ENCODE measurements at places on chromosomes 16 and 17.

GRCh38 chr17:41904242-41904841 is 14.4 kb downstream of the ACLY start:
- no peak for DNase-seq

- DNase-seq, result no peak
Observed at GRCh38 chr16:17972460-17972943, 364.0 kb downstream of the NPIPA8 start.

DNA sequence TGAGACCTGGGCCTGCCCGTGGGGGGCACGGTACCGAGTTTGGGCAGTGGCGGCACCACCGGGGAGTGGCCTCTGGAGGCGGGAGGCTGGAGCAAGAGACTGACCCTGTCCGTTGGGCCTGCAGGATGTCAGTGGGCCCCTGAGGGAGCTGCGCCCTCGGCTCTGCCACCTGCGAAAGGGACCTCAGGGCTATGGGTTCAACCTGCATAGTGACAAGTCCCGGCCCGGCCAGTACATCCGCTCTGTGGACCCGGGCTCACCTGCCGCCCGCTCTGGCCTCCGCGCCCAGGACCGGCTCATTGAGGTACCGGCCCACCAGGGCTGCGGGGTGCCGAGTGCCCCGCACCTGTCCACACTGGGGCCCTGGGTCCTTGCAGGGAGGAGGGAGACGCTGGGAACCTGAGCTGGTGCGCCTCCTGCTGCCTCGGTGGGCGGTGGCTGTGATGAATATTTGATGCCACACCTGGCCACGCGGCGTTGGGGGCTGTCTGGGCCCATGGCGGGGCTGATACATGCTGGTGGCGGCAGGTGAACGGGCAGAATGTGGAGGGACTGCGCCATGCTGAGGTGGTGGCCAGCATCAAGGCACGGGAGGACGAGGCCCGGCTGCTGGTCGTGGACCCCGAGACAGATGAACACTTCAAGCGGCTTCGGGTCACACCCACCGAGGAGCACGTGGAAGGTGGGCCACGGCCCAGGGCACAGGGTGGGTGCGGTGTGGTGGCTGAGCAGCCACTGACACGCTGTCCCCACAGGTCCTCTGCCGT is 9.7 kb downstream of the NHERF2 start:
- no peak for DNase-seq

DNA sequence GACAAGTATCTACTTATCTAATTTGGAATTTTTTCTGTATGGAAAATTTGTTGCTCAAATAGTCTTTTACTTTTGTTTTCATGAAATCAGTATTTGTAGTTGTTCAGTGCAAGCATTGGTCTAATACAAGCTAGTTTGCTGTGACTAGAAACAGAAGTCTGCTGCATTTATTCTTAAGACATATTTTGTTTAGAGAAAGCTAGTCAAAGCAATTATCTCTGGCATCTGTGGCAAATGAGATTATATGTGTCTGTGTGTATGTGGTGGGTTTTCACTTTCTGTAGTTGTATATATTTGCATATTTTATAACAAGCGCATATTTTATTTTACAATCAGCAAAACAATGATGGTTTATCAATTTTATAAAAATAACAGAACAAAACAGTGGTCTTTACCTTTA is 96.0 kb upstream of the SIAH1 start:
- peak; percentile 16 for DNase-seq

DNA sequence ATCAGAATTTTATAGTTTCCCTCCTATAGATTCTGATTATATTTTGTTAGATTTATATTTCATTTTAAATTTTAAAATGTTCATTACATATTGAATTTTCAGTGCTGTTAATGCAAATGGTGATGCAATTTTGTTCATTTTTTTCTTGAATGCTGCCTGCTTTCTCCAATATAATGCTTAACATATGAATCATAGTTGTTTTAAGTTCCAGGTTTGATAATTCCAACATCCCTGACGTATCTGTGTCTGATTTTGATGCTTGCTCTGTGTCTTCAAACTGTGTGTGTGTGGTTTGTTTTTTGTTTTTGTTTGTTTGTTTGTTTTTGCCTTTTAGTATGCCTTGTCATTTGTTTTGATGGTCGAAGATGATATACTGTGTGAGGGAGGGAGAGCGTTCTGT is 134.7 kb upstream of the ELAC2 start:
- no peak for DNase-seq

- no peak for DNase-seq
Observed at GRCh38 chr17:44565866-44566443, 8.7 kb downstream of the FZD2 start.

DNA sequence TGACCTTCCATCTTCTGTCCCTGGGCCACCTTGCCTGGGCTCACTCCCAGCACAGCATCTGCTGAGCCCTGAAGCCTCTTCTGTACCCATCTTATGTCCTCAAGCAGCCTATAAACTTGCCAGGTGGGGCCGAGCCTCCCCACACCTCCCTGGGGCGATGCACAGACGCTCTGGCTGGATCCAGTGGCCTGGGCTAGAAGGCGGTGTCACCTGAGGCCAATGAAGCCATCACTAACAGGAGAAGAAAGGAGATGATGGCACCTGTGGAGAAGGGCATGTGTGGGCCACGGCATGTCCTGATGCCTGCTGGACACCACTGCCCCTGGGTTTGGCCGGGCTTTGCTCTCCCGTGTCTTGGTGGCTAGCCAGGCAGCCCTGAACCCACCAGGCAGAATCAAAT is 45.5 kb downstream of the PEMT start:
- DNase-seq, result no peak

GRCh38 chr16:1154291-1154886 is 1.5 kb downstream of the CACNA1H start:
- no peak for DNase-seq

DNA sequence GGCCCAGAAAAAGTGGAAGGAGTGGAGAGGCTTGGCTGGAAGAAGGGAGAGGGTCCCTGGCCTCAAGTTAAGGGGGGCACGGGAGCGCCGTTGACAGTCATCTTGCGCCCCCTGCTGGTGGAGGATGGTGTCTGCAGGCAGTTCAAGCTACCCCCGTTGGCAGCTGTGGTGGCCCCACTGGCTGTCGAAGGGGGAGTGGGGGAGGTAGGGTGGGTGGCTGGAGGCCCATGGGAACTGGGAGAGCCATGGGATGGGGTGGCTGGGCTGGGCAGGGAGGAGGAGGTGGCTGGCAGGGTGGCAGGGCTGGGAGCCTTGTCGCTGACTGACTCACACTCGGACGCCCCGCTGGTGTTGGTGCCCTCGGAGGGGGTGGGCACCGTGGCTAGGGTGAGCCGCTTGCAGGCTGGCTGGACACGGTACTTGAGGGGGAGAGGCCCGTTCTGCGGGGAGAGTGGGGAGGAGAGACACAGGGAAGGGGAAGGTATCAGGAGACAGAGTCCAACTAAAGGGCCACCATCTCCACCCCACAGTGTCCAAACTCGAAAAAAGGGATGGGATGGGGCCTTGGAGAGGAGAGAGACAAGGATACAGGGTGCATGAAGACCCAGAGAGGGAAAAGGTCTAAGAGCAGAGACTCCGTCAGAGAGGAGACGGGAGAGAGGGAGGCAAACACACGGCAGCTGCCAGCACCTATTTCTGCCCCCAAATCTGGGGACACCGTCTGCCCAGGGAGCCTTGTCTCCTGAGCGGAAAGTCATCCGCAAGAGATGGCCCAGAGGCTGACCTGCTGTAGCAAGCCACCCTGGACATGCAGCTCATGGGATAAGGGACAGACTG is 5.2 kb downstream of the CISD3 start:
- DNase-seq, result peak; percentile 45

GRCh38 chr17:64045176-64045575 is 24.7 kb upstream of the ICAM2 start:
- no peak for DNase-seq

- DNase-seq, result no peak
Observed at GRCh38 chr17:43014020-43014648, 7.5 kb downstream of the IFI35 start.

- peak; percentile 33 for DNase-seq
Observed at GRCh38 chr17:57256708-57257112, 387 bp downstream of the MSI2 start.

DNA sequence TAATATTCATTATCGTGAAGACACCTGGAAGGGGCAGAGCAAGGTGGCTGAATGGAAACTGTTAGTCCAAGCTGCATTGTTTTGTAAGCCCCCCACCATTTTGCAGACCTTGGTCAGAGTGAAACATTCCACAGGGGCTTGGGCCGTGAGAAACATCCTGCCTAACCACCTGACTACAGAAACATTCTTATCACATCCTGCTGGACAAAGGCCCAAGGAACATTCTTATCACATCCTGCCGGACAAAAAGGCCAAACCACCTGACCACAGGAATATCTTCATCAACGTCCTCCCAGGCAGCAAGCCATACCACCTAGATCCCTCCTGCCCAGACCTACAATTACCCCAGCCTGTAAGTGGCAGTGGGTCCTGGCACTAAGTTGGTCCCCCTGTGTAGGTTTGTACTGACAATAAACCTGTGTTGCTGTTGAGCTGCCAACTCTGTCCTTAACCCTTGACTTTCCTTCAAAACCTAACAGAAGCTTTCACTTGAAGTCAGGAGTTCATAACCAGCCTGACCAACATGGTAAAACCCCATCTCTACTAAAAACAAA is 19.6 kb downstream of the ATF7IP2 start:
- no peak for DNase-seq

- peak; percentile 57 for DNase-seq
Observed at GRCh38 chr16:47970291-47970931, 185.4 kb downstream of the ABCC12 start.

DNA sequence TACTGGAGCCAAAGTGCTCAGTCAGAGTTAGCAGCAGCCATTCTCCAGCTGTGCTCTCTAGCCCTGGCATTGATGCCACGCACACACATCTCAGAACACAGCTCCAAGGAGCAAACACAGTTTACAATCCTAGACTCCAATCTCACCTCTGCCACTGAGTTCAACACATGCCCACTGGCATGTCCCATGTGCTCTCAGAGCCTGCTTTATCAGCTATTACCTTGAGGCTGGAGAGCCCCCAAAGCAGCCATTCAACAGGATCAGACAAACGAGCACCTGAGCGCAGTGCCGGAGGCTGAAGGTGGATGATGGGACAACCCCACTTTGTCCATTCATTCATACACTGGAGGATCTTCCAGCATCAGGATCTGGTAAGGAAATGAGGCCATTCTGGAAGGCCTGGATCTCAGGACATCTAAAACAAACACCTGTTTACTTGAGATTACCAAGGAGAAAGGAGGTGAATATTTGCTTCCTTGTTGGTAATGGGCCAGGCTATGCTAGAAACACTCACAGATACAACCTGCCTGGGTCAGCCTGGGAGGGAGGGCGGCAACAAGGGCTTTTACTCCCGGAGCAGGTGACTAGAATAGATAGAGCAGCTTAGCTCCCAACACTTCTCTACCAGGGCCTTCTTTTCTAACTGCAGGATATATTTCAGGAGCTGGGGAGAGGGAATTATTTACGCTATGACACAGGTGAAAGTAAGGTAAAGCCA is 25.4 kb downstream of the RANBP10 start:
- no peak for DNase-seq

- no peak for DNase-seq
Observed at GRCh38 chr17:50790618-50791017, 23.3 kb upstream of the ANKRD40CL start.

DNA sequence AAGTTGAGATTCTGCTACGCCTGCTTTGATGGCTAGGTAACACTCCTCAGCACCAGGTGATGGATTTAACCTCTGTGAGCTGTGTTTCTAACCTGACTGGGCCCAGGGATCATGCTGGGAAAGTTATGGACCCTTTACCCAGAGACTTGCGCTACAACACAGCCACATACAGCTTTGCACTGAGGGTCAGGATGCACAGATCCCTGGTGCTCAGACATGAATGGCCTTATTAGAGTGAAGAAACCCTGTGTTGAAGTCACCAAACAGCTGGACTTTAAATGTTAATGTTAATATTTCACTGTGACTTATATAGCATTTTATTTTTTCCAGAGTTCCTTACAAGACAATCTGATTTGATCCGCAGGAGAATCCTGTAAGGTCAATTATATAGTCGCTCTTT is 114.3 kb downstream of the MSI2 start:
- no peak for DNase-seq

DNA sequence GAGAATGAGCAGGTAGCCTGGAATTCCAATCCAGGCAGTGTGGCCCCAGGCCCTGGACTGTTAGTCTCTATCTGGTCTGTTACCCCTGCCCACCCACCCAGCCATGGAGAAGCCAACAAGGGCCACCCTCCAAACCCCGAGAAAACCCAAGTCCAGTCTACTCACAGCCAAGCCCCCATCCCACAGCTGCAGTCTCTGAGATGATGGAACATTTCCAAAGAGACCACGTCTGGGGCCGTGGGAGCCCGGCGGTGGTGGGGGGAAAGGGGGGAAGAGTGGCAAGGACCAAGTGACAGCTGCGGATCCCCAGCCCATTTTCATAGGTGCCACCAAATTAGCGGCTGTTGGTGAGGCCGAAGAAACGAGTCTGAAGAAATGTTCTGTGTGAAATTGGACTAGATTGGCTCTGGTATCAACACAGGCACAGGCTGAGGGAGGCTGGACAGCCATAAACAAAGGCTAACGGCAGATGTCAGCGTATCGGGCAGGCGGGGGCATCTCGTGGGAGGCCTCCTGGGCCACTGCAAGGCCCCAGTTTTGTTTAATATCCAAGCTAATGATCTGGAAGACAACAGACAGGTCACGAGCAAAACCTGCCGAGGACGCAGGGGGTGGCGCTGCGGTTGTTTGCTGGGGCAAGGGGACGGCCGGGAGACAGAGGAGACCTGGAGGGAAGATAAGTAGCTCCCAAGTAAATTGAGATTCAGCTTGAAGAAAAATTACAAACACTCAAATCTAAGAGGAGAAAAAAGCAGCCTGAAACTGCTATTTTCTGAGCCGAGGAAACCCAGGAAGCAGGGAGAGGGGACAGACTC is 53.4 kb downstream of the RBFOX3 start:
- no peak for DNase-seq

DNA sequence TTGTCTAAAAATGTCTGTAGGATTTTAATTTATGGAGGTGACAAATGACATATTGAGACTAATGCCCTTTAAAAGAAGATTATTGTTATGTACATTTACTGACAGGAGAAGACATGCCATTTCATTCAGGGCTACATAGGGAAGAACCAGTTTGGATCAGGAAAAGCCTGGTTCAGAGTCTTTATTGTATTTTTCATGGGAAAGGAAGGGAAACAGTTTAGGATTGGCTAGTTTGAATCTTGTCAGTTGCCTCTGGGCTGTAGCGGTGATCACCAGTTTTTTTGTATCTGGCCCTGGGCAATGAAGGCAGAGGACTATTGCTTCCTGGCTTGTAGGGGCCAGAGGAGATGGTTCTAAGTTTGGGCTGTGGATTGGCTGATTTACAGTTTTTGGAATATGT is 31.8 kb downstream of the NSRP1 start:
- no peak for DNase-seq

DNA sequence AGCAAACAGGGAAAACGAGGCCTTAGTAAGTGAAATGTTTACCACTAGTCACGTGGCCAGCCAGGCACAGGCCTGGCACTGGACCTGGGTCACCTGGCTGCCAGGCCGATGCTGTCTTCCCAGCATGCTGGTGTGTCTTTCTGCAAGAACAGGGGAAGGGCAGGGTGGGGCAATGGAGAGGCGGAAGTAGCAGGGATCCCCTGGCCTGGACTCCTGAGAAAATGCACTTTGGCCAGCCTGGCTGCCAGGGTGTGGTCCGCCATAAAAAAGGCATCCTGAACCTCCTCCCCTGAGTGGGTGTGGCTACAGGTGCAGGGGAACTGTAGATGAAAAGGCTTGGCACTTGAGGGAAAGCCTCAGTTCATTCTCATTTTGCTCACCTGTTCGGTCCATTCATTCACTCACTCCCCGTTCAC is 1.0 kb upstream of the ANKRD40CL start:
- DNase-seq, result no peak

- no peak for DNase-seq
Observed at GRCh38 chr16:47949714-47950113, 206.1 kb downstream of the ABCC12 start.
